COLO829 (cell line): ENCODE measurements at places on chromosomes 7 and 10.

- no peak for DNase-seq
Measured at GRCh38 chr10:30737931-30738391, 108.4 kb upstream of the LYZL2 start.

GRCh38 chr7:100582041-100582579 is 3.8 kb downstream of the LRCH4 start:
- DNase-seq = no peak

- DNase-seq = no peak
Measured at GRCh38 chr7:112753298-112753697, 36.9 kb downstream of the TMEM168 start.

DNA sequence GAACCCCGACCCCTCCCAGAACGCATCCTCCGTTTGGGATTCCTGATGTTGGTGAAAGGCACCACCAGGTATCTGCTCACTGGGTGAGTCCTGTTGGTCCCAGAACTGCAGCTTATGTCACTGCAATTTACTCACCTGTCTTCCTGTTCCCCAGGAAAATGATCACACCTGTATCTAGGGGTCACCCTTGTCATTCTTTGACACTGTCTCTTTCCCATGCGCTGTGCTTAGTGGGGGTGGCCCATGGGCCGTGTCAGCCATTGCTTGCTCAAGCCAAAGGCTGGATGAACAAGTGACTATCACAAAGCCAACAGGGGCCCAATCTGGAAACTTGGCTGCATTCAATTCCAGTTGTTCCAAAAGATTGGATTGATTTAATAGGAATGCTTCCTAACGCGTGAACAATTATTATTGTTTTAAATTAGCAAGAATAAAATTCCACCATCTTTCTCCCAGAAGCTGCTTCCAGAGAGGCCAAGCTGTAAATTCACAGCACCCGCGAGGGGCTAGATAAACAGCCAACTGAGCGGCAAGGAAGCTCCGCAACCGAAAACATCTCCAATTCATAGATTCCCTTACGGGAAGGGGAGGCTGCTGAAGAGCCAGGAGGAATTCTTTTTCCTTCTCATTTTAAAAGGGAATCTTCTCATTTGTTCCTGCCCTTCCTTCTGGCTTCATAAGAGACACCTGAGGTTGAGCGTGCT is 134.8 kb upstream of the ZMIZ1 start:
- no peak for DNase-seq

- DNase-seq = no peak
Measured at GRCh38 chr7:128795129-128795528, 3.4 kb downstream of the CCDC136 start.

- DNase-seq = no peak
Measured at GRCh38 chr7:37973915-37974314, 53.5 kb downstream of the EPDR1 start.

GRCh38 chr7:44638611-44639557 is 32.5 kb downstream of the OGDH start:
- peak; percentile 86 for DNase-seq

- no peak for DNase-seq
Measured at GRCh38 chr7:87448388-87448787, 27.1 kb downstream of the ABCB4 start.

GRCh38 chr10:87066178-87066577 is 28.5 kb downstream of the GLUD1 start:
- DNase-seq = no peak

DNA sequence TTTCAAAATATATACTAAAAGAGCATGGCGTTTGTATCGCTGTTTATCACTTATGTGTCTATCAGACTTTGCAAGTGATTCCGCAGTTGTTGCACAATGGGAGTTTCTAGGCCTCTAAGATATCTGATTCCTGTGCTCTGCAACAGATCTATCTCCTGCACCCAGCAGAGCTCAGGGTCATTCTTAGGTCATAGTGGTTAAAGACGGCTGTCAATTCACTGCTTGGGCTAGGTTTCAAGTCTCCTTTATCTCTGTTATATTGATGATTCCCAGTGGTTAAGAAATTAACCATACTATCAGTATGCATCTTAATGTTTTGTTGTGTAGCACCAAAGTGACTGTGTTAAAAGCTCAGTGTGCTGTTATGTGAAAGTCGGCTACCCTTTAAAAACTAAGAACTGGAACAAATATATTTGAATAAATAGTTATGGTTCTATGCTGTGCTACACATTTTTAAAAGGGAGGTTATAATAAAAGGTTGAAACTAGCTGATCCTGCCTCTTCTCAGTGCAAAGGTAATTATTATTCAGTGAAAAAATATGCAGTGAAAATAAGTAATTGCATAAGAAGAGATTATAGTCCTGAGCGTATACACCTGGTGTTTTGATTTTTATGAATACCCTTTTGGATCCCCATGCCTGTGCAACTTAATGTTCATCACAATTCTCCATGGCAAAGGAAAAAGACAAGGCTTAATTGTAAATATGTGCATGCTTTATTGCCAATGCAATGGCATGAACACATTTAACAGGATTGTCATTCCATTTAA is 24.0 kb downstream of the HOXA1 start:
- peak; percentile 46 for DNase-seq

- DNase-seq = peak; percentile 35
Measured at GRCh38 chr10:132163278-132163765, 23.4 kb upstream of the DPYSL4 start.

DNA sequence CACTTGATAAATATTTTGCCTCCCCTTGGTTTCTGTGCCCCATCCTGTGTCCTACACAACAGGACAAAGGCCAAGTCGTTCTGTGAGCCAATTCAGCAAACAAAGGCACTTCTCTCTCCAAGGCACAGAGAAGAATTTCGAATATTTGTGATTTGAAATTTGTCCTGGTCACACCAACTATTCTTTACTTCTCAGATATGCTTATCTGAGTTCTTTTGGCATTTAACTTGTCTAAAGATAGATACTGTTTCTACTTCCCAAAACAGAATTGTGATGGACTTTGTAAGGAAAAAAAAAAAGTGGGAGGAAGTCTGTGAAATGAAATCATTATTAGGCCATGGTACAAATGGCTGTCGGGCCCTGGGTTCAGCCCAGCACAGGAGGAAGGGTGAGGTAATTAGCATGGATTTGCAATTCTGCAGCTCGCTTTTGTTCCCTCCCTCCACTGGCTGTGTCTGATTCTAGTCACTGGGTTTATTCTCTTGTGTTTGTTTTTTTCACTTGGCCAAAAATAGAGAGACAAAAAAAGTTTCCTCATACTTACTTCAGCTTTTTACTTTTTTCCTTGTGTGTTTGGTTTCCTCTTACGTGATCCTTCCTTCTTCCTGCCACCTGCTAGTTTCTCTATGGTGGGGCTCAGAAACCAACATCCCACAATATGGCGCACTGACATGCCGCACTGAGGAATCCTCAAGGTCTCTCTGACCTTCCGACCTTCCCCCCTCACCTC is 108.2 kb upstream of the MKLN1 start:
- no peak for DNase-seq

- no peak for DNase-seq
Measured at GRCh38 chr10:115867305-115867704, 405.7 kb downstream of the GFRA1 start.

DNA sequence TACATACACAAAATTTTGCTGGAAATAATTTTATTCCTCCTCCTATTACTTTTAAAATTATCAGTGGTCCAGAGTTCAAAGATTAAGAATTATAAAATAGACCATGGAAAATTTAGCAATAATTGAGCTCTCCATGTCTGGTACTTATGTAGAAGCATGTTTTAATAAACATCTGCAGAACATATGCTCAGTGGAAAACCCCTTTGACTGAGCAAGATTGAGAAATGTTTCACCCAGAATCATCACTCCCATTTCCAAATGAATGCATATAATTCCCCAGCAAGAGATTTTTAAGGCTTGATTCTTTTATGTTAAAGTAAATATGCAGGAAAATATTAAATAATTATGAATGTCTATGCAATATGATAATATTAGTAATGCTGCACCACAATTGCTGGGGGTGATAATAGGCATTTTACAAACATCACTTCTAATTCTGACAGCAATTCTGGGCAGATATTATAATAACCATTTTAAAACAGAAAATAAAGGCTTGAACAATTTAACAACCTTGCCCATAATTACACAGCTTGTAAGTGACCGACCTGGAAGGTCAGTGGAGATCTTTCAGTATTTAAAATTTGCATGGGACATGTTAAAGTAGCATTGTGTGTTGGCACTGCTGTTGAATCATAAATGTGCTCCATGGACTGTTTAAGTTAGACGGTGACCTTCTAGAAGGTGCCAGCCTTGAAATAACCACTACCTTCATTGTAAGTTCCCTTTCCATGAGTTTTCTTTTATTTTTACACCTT is 45.6 kb upstream of the TES start:
- no peak for DNase-seq

DNA sequence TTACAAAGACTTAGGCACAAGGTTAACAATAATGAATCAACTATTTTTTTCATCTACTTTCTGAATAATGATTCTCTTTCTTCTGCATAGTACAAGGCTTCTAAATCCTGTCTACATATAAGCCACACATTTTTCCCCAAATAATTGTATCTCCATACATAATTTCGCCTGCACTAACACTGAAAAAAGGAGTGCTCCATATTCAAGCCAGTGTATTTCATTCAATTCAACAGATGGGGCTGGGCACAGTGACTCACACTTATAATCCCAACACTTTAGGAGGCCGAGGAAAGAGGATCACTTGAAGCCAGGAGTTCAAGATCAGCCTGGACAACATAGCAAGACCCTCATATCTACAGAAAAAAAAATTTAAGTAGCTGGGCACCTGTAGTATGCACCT is 86.0 kb upstream of the ZNF800 start:
- DNase-seq = no peak

DNA sequence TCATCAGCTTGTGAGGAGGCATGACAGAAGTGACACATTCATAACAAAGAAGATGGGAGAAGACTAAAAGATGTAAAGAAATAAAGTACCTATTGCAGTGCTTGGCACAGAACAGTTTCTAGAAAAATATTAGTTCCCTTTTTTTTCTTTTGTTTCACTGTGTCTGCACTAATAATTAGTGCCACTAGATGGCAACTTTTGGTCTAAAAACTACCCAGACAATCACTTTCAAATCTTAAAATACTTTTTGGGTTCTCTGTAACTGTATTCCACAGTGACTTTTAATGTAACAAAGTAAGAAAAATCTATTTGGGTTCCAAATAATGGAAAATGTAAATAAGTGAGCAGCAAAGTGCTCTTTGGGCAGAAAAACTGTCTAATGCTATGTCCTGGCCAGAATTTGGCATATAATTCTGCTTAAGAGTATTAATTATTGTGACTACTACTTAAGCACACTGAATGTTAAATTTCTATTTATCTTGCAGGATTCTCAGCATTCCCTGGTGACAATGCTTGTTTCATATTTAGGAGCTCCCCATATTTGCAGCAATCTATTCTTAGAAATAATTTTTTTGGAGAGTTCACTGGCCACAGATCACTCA is 134.8 kb upstream of the KIF5B start:
- DNase-seq = peak; percentile 25

DNA sequence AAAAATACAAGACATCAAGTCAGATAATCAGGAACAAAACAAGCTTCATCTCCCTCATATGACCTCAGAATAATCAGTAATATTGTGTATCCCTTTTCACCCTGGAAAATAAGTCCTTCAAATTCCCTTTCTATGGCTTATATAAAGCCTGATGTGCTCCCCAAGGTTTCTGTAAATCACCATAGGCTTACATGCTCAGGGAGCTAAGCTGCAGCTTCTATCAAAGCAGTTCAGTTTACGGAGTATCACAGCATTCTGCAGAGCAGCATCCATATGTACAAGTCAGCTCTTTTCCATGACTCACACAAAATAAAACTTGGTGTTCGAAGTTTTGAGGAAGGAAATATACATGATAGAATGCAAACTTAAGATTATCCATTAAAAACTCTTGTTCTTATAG is 225.6 kb downstream of the LRRTM3 start:
- DNase-seq = no peak

GRCh38 chr7:120229084-120229483 is 43.9 kb upstream of the KCND2 start:
- DNase-seq = no peak

DNA sequence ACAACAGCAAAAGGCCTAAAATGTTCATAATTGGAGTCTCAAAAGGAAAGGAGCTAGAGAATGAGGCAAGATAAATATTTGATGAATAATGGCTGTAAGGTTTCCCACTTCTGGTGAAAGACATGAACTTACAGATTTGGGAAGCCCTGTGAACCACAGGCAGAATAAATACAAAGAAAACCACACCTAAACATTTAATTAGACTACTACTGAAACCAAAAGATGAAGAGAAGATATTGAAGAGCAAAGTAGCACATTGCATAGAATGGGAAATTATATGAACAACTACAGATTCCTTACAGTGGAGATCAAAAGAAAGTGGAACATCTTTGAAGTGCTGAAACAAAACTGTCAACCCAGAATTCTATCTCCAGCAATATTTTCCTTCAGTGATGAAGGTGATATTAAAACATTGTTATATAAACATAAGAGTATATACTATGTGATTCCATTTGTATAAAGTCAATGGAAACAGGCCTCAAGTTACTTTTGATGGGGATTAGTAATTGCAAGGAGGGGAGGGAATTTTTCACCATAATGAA is 191.3 kb upstream of the KAT6B start:
- DNase-seq = no peak

DNA sequence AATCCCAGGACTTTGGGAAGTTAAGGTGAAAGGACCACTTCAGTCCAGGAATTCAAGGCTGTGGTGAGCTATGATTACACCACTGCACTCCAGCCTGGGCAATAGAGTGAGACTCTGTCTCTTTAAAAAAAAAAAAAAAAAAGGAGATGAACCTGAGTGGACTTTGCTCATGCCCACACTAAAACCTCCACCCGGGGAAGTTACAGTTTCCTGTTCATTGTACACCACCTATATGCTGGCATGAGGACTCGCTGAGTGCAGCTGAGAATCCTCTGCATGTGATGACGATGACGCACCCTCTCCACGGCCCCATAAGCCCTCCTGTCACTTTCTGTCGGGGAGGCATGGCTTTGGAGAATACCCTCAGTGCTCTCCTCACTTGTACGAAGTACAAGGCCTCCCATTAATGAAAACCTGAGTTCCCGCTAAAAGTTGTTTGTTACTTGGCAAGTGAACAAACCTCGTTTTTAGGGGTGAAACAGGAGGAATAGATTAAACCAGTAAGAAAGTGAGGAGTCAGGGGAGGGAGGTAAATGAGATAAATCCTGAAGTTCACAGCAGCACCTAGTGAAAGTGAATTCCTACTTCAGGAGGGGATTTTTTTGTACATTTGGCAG is 15.9 kb downstream of the TMEM176B start:
- no peak for DNase-seq

- no peak for DNase-seq
Measured at GRCh38 chr7:19610194-19610943, 98.5 kb downstream of the POLR1F start.

DNA sequence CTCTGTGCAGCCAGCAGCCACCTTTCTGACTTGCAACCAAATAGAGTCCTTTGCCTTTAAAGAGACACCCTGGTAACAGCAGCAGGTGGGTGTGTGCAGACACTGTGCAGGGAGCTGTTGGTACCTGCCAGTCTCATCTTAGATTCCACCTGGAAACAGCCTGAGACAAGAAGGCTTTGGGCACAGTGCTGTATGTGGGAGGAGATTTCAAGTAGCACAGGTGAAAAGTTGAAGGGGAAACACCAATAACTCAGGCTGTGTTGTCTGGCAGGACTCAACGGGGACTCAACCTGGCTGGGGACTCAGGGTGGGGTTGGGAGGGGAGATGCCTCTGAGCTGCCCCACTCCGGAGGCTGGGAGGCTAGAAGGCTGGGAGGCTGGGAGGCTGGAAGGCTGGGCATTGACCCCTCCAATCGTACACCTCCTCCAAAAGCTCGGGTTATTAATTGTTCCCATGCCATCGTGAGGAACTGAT is 6.7 kb downstream of the CPXM2 start:
- DNase-seq = no peak

GRCh38 chr10:44862924-44863323 is 48.2 kb upstream of the TMEM72 start:
- DNase-seq = no peak

- DNase-seq = no peak
Measured at GRCh38 chr10:119237722-119238436, 30.5 kb downstream of the GRK5 start.
